Naive thymus-derived CD4-positive, alpha-beta T cell (primary cell): ENCODE measurements at places on chromosomes 16 and 17. TPM values are rescaled to one million over a fixed set of nuclear protein-coding genes. Genes with fewer than 3 reads are reported as not detected.

Gene RAB37
- 28.5 TPM for total RNA-seq

Gene FOXO3B
- total RNA-seq, result 3.8 and 3.9 TPM in 2 replicates

Gene SHISA9
- total RNA-seq, result not detected

Gene MAP2K6
- total RNA-seq, result 17.7 TPM

Gene ZP2
- not detected for total RNA-seq

Gene SEC14L1
- 77.3 TPM for total RNA-seq

Gene SAMD14
- not detected for total RNA-seq

Gene ABAT
- 11.5 TPM for total RNA-seq

DNA sequence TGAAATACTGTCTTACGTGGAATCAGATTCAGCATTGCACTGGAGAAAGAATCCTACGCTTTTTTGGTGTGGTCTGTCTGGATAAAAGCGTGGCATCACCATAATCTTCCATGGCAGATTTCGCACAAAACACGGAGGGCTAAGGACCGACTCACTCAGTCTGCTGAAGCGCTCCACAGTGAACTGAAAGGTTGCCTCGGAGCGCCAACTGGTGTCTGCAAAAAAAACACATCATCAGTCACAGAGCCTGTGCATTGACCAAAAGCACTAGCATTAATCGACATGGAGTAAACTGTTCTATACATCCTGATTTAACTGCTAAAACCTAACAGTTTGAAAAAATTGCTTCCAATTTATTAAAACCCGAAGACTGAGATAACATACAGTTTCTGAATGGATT is 40.5 kb downstream of the USP7 start:
- DNase-seq, result no peak

DNA sequence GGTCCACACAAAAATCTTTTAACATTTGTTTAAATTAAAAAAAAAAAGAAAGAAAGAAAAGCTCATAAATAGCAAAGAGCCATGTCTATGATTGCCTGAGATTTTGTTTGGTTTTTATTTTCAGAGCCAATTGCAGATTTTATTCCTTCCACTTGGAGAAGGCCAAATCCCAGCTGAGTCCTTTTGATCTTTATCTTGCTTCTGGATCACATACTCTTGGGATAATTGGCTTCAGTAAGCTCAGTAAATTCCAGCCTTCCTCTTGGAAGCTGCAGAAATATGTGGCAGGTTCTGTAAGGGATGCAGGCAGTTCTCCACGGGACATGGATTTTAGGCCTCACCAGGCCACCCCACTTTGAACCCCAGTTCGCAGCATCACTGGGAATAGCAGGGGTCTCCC is 63.3 kb upstream of the TMC5 start:
- DNase-seq, result no peak

- no peak for DNase-seq
Observed at GRCh38 chr16:685967-686366, 1.8 kb upstream of the JMJD8 start.

DNA sequence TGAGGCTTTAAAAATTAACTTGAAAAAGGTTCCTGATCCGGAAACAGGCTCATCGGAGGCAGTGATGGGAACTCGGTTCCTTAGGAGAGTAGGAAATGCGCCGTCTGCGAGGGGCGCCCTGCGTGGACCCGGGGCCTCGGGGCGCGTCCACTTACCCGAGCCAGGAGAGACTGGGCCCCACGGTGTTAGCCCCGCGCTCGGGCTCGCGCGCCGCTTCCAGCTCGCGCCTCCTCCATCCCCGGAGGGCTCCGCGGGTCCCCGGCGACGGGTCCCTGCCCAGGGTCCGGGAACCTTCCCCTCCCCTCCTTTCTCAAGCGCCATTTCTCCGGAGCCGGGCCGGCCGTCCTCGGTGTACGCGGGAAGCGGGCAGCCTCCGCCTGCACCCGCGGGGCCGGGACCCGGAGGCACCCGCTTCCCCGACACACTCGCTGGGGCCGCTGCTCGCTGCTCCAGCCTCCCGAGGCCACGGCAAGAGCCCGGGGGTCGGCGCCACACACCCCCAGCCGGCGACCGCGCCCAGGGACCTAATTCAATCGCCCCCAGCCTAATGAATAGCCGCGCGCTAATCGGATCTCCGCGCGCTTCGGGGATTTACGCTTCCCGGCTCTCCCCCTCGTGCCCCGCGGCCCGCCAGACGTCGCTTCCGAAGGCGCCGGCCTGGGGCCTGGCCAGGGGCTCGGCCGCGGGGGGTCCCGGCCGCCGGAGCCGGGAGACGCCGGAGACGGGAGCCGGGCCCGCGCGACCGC is 2.2 kb upstream of the BAHCC1 start:
- no peak for DNase-seq

DNA sequence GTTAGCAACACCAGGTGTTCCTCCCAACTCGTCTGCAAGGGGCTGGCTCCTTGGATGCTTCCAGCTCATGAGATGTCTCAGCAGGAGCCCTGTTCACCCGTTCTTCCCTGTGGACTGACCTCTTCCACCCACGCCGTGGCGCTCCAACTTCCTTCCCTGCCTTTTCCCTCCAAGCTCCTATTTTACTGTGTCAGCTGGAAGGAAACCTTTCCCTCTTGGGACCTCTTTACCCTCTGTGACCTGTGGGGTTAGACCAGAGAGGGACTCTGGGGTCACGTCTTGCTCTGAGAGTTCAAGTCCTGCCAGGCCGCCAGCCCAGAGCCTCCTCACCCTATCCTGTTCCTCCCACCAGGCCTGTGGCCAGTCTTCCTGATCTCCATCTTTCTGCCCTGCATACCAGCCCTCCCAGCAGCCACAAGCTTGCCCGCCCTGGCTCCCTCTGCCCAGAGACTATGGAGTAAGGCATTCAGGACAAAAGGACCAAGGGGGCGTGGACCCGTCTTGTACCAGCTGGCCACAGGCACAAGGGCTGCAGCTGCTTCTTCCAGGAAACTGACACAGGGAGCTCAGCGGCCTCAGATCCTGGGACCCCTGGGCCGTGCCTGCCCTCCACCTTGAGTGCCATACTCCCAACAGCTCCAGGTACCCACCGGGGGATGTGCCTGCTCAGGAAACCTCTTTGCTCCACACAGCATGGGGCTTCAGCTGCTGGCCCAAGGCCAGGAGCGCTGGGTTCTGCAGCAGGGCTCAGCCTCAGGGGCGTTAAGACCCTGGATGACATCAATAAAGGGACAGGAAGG is 3.0 kb downstream of the PAQR4 start:
- no peak for DNase-seq

GRCh38 chr17:68381076-68381900 is 76.0 kb downstream of the WIPI1 start:
- no peak for DNase-seq

DNA sequence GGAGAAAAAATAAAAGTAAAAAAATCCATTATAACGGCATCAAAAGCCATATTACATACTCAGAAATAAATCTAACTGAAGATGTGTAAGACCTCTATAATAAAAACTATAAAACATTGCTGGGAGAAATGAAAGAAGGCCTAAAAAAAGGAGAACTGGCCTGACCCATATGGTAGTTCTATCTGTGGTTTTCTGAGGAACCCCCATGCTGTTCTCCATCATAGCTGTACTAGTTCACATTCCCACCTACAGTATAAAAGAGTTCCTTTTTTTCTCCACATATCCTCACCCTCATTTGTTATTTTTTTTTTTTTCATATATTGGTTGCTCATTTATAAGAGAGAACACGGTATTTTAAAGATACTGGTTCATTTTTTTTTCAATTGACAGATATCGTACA is 191.8 kb downstream of the STX8 start:
- no peak for DNase-seq

- no peak for DNase-seq
Observed at GRCh38 chr16:66623755-66624154, 19.3 kb downstream of the CMTM3 start.

GRCh38 chr17:28169621-28170349 is 127.3 kb downstream of the NLK start:
- no peak for DNase-seq

DNA sequence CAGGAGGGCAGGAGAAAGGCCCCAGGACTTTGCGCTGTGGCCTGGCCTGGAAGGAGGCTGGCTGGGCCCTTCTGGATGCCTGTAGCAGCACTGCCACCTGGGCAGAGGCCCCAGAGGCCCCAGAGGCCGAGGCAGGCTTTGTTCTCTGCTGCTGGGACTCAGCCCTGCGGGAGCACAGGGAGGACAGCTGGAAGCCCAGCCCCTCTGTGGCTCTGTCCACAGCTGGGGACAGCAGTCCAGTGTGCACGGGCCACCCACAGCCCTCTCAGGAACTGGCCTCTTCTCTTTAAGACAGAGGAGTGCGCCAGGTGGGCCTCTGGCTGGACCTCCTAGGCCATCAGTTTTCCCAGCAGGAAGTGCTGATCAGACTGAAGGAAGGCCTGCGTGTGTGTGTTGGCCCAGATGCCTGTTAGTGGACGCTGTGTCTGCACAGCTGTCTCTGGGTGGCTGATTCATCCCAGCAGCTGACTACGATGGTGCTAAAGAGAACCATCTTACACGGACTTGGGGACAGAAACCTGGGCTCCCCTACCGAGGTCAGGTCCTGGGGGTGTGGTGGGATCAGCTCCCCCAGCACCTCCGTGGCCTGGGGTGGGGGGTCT is 26.9 kb upstream of the ZNF750 start:
- no peak for DNase-seq

- DNase-seq, result no peak
Observed at GRCh38 chr17:36975922-36976515, 27.3 kb downstream of the AATF start.

DNA sequence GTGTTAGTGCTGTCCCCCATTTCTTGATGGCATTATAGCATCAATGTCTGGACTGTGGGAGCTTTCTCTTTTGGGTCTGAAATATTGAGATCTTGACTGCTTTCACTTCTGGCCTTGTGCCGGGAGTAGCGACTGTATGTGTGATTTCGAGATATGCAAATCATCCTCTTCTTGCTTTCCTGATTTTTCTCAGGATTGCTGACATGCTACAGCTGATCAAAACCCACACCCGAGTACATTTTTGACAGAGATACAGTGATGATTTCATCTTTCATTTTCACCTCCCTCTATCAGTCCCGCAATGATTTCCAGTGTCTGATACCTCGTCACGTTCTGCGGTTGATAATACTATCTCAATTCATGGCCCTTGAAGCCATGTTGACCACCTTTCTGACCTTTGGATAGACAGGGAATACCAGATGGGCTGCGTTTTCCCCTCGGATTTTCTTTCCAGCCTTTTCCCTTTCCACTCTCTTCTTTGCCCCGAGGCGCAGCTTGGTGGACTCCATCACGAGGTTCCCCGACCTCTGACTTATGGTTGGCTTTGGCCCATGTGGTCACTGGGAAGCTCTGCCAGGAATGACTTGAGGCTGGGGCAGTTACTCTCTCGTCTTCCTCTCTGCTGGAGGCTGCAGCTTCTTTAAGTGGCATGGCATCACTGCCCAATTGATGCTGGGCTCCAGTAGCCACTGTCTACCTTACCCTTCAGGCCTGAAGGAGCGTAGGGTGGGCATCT is 184.4 kb downstream of the SNX29 start:
- no peak for DNase-seq

- DNase-seq, result no peak
Observed at GRCh38 chr17:47278561-47278960, 24.9 kb downstream of the ITGB3 start.

- no peak for DNase-seq
Observed at GRCh38 chr17:78525511-78526160, 51.6 kb downstream of the DNAH17 start.

DNA sequence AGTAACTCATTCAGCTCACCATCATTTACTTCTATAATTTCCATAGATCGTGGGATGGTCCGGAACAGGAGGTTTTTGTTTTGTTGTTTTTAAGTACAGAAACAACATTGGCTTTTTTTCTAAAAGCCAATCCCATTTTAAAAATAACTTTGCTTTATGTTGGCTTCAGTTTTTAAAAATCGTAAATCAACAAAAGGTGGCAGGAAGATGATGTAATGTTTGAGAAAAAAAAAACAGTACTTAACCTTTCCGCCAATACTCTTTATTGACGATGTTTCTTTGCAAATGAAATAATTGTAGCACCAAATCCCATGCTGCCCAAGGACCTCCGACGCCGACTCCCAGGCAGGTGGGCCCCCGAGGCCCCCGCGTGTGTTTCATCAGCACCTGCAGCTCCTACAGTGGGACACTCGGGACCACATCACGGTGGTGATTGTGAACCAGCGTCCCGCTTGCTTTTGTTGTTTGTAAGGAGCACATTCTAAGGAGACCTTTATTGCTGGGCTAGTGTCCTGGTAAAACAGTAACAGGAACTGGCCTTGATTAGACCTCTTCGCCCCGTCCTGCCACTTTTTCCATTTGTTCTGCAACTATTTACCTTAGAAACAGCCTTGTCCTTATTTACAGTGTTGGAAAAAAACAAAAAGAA is 140.2 kb upstream of the CHMP6 start:
- DNase-seq, result no peak

DNA sequence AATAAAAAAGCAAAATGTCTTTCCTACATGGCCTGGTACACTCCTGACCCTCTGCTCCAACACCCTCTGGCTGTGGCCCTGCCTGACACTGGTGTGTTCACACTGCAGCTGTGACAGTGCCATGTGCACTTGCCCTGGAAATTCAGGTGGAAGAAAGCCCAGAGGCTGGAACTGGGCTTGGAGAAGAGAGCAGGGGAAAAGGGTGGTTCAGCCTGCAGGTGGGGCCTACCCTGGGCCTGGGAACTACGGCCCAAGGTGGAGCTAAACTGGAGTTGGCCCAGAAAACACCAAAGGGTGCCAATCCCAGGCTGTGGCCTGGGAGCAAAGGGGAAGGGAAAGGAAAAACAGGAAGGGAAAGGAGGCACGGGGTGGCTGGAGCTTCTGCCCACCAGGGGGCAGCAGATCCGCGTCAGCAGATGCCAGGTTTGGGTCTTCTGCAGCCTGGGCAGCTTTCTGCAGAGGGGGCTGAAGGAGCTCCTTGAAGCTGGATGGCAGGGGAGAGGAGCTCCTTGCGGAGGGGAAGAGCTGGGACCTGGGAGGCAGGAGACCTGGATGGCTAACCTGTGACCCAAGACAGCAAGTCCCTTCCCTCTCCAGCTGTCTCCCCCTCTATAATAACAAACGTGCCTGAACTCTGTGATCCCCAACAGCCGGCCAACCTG is 15.4 kb upstream of the CTCF start:
- peak; percentile 57 for DNase-seq

DNA sequence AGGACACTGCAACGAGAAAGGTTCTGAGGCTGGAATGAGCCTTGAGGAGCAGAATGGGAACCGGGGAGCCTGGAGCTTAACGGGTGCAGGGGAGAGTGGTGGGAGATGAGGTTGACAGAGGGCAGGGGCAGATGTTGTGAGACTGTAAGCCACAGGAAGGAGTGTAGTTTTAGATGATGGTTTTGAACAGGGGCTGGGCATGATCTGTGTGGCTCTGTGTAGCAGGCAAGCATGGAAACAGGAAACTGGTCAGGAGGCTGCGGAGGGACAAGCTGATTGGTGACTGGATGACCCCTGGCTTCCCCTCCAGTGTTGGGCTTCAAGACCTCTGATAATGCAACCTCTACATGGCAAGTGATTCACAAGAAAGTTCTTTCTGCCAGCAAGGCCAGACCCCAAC is 1.4 kb upstream of the CNGB1 start:
- DNase-seq, result no peak

DNA sequence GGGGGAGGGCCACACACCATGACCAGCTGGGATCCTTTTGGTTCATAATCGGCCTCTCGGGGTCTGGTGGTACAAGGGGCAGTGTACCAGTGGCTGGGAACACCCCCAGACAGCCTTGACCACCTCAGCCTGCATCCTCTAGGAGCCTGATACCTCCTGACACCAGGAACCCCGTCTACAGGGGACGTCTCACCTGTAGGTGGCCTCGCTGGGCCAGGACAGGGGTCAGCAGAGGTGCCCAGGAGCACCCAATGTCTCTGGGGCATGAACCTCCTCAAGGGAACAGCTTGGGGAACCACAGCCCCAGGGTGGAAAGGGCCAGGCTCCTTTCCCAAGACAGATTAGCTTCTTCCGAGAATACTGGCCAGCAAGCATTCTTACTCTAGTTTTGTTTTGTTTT is 2.5 kb upstream of the METRNL start:
- DNase-seq, result no peak

- DNase-seq, result no peak
Observed at GRCh38 chr16:24027466-24027865, 191.7 kb downstream of the PRKCB start.
